ENCODE measurements at places on chromosomes 5 and 9.

DNA sequence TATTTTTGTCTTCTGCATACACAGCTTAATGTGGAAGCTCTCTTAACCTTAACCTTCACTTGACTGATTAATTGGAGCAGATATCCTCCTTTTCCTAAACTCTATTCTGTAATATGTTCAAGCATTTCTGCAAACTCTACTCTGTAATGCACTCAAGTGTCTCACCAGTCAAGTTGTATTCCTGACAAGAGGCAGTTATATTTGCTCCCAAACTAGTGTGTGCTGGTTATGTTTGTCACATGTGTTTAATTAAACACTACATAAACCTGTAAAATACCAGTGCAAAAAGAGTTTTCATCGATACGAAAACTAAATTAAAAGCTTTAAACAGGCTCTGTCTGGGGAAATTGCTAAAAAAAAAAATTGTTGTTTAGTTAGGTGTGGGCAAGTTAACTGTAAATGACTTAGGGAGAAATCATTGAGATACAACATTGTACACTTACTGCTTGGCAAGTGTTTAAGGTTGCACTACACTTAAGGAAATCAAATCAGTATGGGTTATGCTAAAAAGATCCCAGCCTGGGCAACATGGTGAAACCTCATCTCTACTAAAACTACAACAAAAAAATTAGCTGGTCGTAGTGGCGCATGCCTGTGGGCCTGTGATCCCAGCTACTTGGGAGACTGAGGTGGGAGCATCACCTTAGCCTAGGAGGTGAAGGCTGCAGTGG lies 6.7 kb downstream of the FAF2 start:
- no peak for DNase-seq

DNA sequence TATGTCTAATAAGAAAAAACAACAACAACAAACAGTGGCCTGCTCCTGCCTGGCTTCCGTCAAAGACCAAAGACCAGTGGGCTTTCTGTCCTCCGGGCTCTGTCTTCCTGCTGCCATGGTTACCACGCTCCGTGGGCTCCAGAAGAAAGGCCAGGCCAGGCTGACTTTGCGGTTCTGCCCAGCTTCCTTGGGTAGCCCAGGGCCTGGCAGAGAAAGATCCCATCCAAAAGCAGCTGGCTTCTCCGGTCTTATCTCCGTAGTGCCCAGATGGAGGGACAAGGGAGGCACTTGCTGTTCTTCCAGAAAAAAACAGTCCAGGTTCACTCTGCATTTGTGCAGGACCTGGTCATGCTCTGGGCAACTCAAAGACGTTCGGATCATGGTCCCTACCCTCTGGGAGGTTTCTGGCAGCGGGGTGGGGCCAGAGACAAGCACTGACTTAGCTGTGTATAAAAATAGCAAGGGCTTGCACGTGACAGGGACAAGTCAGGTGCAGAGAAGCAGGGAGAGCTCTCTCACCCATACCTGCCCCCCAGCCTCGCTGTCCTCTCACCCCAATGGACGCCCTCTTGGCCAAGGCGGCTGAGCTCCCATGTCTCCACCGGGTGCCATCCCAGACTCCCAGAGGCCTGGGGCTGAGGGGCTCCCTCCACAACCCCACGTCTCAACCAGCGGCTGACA lies 212.2 kb downstream of the C9orf50 start:
- no peak for DNase-seq

- no peak for DNase-seq
Measured at GRCh38 chr5:126462239-126463014, 39.2 kb downstream of the GRAMD2B start.

- no peak for DNase-seq
Measured at GRCh38 chr9:127644146-127644827, 32.2 kb downstream of the STXBP1 start.

DNA sequence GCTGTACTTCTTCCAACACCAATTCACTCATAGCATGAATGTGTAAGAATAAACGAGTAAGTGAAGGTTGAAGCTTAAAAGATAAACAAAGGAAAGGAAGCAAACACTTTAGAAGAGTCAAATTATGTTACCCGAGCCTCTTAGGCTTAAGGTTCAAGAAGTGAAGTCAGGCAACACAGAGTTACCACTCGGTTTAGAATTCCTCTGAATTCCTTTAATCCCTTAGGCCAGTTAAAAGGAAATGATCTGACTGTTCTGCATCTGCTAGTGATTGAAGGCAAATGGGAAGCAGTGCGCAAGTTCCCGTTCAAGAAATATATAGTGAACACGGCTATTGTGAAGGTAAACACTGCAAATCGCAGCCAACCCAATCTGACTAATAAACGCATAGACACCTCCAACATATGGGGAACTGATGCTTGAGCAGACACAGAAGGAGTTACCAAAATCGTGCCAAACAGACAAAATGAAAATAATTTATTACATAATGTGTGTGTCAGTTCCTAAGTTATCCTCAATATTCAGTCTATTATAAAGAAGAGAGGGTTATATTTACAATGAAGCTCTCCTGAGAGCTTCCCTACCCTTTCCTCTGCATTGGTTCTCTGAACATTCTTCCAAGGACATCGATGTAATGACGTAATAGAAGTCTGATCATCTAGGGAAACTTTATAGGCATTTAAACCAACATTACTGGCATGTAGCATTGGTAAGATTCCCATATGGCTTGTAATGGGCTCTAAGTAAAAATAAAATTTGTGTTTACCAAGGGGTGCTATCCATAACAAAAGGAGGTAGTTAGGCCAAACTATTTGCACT lies 837.1 kb upstream of the ZNF608 start:
- DNase-seq = no peak

GRCh38 chr5:112614285-112614684 lies 123.4 kb upstream of the APC start:
- no peak for DNase-seq

DNA sequence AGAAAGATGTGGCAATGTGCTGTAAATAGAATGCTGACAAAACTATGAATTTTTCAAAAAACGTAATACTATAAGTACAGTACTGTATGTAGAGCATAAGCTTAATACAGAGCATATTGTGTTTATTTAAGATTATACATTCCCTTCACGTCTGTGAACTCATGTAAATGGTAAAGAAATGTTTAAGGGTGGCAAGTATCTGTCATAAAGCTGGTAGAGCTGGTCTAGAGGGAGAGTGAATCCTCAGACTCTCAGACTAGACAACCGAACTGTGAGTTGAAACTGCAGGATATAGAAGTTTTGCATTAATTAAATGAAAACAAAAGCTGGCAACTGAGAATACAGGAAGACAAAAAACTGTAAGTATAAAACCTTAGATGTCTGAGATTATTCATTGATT lies 87.3 kb upstream of the ANXA1 start:
- DNase-seq = no peak
